Right cardiac atrium (tissue), 5 donors: ENCODE measurements at places on chromosomes 5 and 9. TPM values are rescaled to one million over a fixed set of nuclear protein-coding genes. Genes with fewer than 3 reads are reported as not detected.

GFM2 gene
- total RNA-seq: 29.2 TPM

DNA sequence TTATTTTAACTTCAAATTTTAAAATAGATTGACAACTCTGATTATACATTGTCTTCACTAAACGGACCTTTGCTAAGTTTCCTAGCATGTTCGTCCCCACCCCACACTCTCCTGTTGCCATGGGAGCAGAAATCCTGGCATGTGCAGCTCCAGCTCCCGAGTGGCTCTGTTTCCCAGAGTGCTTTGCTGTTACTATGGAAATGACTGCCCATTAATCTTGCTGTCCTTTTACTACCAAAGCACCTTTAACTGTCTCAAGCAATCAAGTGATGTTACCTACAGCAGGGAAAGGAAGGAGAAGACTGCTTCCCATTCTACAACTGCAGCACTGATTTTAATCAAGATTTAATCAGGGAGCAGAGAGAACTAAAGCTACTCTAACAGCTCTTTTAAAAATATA lies 212.0 kb upstream of the KIF2A start:
- DNase-seq: peak; percentile 33

DNA sequence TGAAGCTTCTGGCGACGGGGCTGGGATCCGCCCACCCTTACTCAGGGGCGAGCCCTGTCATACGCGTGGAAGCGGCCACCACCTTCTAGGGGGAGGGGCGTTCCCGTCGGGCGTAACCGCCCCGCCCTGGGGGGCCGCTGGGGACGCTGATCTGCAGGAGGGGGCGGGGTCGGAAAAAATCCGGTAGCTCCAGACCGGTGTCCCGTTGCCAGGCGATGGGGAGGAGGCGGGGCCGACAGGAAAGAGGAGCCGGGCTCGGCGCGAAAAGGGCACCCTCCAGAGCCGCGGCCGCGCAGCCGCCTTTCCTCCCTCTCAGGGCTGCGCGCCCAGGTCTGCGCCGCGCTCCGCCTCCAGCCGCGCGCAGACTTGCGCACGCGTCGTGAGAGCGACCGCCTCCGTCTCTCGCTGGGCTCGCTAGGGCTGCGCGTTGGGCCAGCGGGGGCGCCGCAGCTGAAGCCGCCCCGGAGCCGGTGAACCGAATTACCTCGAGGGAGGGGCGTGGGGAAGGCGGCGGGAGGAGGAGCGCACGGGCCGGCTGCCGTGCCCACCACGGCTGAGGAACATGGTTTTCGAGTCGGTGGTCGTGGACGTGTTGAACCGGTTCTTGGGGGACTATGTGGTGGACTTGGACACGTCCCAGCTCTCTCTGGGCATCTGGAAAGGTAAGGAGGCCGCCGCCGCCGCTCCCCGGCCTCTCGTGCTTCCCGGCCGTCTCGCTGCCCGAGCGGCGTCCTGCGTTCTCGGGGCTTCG lies at the start of gene VPS13A:
VPS13A (plus strand) TSS at position 392 of the 751 bp plus-strand sequence; CDS start at position 563, 171 bp downstream.
- DNase-seq: peak; percentile 97

DNA sequence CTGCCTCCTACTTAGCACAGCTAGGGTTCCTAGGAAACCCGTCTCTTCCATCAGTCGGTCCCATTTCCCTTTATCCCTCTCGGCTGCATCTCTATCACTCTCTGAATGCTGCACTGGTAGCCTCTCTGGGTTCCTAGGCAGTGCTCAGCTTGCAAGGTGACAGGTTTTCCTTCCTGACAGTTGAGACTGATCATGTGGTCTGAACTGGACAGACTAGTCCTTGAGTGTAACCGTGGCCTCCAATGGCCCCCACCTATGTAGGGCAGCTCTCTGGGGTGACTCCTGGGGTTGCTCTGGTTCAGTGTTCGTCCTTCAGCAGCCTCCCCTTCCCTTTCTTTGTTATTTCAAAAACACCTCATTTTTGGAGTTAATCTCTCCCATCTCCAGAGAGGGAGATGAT lies 3.8 kb downstream of the TMEM8B start:
- no peak for DNase-seq
